NB4 (cell line): ENCODE measurements at places on chromosomes 12 and 14.

DNA sequence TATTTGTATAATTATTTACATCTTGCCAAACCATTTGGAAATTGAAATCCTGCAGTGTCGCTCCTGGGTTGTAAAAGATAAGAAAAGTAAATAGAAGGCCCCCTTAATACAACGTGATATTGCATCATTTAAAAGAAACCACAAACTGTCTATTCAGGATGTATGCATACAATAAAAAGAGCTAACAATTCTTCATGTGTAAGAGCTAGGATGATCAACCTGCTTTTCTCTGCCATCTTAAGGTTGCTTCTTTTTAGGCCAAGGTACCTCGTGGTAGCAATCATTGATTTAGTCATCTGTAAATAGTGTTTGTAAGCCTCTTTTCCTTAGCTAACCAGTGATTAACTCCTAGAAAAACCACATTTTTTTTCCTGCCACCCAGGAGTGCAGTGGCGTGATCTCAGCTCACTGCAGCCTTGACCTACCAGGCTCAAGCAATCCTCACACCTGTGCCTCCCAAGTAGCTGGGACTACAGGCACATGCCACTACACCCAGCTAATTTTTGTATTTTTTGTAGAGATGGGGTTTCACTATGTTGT lies 3.3 kb upstream of the USP44 start:
- DNase-seq, result peak; percentile 75

- peak; percentile 87 for DNase-seq
Observed at GRCh38 chr12:131808744-131809371, 19.3 kb upstream of the MMP17 start.

- peak; percentile 48 for DNase-seq
Observed at GRCh38 chr14:54329082-54329695, 67.6 kb upstream of the CDKN3 start.

DNA sequence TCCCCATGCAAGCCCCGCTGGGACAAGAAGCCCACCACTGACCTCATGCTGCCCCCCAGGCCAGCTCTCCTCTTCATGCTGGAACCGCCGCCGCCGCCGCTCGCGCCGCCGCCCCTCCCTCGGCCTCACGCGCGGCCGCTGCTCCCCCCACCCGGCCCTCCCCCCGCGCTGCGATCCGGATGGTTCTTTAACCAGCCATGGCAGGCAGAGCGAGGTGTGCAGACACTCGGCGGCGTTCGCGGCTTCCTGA lies at the start of gene DCAF5:
TSS of gene DCAF5 (minus strand) at position 218 of the 250 bp plus-strand sequence. CDS start at position 77, 141 bp downstream.
- no peak for DNase-seq

DNA sequence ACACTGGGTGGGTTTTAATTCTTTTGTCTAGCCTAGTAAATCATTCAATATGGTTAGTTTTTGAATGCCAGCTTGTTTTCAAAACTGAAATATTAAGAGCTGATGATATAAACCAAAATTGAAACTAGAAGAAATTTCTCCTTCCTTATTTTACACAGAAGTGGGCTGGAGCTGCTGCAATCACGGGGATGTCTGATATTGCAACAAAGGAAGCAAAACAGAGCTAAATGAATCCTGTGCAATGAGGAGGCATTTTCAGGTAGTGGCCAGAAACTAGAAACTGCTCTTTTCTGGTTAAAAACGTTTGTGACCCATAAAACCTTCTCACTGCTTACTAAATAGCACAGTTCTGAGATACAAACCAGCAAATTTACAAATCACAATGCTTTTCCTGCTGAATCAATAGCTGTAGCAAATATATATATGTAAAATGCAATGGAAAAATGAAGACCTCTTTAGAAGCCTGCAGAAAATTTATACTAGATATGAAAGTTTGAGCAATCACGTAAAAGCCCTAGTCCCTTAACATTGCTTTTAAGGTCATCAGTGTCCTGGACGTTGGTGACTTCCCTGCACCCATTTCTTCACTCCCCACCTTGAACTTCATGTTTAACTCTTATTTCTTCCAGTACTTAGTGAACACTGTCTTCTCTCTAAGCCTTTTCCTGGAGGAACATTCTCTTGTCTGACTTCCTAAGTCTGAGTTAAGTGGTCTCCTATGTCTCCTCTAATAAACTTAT lies 15.9 kb upstream of the LRRK2 start:
- peak; percentile 78 for DNase-seq
